ENCODE measurements at places on chromosomes 1 and 21.

DNA sequence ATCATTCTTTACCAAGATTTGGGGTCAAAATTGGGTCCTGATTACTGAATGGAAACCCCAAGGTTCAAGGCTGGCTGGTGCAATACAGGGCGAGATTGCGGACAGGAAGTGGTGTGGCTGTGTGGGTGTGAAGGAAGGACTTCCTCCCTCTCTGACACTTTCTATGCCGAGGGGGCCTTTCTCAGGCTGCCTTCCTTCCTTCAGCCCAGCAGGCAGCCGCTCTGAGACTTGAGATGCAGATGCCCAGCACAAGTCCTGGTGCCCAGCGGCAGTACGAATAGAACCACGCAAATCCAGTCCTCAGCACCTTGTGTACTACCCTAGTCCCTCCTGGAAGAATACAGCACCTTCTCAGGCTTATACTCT is 16.3 kb downstream of the BATF3 start:
- DNase-seq: no peak

- DNase-seq: no peak
Measured at GRCh38 chr1:207813512-207813881, 61.6 kb downstream of the CD46 start.

DNA sequence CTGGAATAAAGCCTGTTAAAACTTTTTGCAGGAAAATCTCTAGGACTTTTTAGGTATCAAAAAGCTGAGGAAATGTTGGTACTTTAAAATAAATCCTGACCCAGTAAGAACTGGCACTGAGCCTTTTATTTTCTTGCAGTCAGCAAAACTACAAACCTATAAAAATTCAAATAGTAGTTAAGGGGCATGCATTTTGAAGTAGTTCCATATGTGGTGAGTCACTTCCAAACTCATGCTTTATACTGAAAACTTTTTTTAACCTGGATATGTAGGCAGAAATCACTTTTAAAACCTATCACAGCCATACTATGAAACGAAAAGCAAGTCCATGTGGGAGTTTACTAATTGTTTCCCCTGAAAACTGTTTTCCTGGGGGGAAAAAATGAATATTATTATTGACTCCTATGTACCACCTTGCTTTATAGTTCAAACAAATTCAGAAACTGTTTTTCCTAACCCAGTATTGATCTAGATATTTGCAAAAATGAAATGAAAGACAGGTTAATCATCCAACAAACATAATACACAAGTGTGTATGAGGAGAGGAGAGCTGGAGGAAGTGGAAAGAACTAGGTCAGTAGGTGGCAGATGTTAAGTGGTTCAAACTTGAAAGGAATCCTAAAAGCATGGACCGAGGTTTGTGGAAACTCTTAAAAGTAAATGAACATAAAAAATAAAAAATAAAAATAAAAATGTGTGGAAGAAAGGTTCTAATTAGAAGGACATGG is 30.5 kb downstream of the NRIP1 start:
- no peak for DNase-seq

DNA sequence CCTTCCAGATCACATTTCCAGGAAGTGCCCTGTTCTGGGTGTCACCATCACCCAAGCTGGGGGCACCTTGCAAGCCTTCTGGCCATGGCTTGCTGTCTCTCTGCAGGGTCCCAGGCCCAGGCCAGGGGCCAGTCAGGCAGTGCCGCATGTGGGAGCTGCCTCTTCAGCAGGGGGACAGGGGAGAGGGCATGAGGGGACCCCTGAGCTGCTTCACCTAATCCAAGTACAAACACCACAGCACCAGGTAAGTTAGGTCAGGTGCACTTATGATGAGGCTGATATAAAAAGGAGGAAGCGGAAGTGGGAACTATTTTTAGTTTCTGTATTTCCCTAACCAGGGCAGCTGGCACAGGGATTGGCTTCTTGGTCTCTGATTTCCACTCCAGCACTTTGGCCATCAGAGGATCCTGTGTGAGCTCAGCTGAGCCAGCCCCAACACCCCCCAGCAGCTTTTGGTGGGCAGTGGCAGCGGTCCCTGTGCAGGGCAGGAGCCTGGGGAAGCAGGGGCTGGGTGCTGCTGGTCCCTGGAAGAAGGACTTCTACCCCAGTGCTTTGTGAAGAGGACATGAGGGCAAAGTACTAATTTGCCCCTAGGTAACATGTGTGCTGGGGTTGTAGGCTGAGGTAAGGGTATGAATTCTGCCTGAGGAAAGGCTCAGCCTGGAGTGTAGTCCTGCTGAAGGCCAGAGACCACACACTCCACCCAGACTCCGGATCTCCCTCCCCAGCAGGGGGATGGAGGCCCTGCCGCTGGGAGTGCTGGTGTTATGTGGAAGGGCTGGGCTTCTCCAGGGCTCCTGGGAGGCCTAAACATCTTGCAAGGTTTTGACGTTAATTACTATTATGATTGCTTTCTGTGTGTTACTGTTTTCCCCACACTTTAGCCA is 3.3 kb upstream of the PCBP3 start:
- DNase-seq: no peak

DNA sequence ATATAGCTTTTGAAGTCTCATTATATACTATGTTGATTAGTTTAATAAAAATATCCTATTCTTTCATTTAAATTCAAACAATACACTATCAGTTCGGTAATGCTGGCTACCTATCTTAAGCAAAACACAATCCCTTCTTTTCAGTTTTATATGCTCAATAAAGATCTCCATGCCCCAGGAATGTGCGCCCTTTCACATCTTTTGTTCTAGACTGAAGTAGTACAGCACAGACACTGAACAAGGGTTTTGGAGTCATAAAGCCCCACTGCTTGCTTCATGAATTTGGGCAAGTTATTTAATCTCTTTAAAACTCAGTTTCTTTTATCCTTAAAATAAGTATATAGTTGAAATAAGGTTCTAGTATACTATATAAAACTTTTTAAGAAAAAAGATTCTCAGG is 22.4 kb downstream of the SYDE2 start:
- DNase-seq: no peak

Data from activated B cell treated with CpG ODN at 0.5 μM for 24 hours (primary cell).